Small intestine (tissue), 16 donors: ENCODE measurements at places on chromosomes 16 and 17. TPM values are rescaled to one million over a fixed set of nuclear protein-coding genes. Genes with fewer than 3 reads are reported as not detected.

DNA sequence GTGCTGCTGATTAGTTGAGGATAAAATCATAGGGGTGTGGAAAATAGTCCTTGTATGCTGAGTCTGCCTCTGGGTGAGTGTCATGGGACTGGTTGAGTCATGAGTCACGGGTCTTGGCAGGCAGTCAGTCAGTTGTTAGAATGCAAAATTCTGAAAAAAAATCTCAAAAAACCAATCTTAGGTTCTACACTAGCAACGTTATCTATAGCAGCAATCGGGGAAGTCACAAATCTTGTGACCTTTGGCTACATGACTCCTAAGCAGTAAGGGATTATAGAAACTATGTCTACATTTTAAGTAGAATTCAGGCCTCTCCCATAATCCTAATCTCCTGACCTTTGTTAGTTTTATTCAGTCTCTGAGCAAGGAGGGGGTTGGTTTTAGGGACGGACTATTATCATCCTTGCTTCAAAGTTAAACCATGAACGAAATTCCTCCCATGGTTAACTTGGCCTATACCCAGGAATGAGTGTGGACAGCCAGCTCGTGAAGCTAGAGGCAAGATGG lies 18.0 kb upstream of the PMFBP1 start:
- DNase-seq: no peak

DNA sequence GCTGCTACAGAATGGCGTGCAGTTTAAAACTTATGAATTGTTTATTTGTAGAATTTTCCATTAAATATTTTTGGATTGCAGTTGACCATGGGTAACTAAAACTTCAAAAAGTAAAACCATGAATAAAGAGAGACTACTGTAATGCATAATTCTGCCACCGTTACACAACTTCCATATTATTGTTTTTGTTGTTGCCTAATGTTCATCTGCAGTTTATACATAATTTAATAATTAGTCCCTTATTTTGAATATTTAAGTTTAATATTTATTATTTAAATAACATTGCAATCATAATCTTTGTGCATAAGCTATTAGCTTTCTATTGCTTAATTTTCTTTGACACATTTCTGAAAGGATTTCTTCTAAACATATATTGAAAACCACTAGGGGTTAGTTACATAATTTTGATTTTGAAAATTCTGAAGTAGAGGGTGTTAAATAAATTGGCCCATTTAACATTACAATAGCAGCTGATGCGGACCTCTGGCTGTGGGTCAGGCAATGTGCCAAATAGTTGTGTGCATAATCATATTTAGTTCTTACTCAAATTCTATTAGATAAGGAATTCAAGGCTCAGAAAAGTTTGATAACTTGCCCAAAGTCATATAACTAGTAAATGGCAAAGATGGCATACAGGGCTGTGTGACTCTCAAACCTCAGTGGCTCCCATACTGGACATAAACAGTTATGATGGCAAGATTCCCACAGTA lies 31.1 kb downstream of the PPM1E start:
- DNase-seq: peak; percentile 19

- DNase-seq: peak; percentile 64
Measured at GRCh38 chr17:7235693-7236665, 1.7 kb upstream of the DVL2 start.

GRCh38 chr16:3637371-3637923 lies 17.0 kb upstream of the DNASE1 start:
- peak; percentile 88 for DNase-seq

GRCh38 chr16:88298181-88298832 lies 84.5 kb upstream of the ZNF469 start:
- DNase-seq: no peak

- peak; percentile 35 for DNase-seq
Measured at GRCh38 chr17:62626719-62627218, 701 bp upstream of the MRC2 start.

DNA sequence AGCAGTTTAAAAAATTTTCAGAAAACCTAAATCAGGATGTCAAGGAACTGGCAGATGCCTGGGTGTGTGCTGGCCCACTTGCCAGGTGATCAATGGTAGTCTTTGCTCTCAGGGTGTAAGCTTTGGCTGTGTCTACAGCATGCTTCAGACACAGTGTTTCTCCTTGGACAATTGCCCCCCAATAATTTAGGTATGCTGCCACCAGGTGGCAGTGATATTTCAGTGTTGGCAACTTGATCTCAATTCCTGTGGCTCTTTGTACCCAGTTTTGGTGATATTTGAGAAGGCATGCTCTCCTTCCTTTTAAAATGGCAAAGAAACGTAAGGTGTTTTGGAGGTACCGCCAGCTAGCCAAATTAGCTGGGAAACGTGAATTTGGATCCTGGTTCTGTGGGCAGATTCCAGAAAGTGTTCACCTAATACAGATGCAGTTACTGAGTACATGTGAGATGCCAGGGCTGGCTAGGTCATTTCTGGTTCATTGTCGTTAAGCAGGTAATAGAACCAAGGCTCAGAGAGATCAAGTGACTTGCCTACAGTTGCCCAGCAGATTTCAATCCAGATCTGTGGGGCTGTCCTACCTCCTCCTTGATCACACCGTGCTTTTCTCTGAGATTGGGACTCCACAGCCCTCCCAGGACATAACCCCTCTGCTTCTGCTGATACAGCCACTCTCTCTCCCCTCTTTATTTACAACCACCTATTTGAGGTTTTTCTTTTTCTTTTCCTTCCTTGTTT lies 155.6 kb upstream of the PLCG2 start:
- peak; percentile 63 for DNase-seq

DNA sequence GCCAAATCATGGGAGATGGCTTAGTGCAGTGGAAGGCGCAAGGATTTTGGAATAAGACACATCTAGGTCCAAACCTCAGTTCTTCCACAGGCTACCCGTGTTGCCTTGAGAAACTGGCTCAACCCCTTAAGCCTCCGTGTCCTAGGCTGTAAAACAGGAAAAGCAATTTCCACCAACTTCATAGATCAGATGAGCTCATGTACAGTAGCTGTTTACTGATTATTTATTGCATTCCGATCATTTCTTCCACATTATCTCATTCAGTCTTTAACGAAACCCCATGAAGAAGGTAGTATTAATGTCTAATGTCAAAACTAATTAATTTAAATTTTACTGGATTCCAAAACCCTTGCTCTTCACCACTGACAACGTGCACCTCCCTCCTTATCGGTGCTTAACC lies 231.6 kb downstream of the GRIN2A start:
- no peak for DNase-seq

DNA sequence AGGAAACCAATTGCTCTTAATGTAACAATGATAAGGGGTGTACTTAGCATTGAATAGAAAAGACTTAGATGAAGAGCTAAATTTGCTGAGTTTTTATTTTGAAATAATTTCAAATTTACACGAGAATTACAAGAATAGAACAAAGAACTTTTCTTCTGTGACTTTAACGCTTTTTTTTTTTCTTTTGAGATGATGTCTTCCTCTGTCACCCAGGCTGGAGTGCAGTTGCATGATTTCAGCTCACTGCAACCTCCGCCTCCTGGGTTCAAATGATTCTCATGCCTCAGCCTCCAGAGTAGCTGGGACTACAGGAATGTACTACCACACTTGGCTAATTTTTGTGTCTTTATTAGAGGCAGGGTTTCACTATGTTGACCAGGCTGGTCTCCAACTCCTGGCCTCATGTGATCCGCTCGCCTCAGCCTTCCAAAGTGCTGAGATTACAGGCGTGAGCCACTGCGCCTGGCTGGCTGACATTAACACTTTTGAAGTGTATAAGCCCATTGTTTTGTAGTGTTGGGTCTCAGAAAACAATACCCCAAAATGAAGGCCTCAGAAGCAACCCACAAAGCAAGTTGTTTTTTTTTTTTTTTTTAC lies 2.1 kb downstream of the TEN1 start:
- DNase-seq: no peak

GRCh38 chr17:27318228-27318627 lies 24.3 kb downstream of the WSB1 start:
- no peak for DNase-seq

GRCh38 chr17:80025140-80025539 lies 10.5 kb downstream of the TBC1D16 start:
- peak; percentile 43 for DNase-seq

DNA sequence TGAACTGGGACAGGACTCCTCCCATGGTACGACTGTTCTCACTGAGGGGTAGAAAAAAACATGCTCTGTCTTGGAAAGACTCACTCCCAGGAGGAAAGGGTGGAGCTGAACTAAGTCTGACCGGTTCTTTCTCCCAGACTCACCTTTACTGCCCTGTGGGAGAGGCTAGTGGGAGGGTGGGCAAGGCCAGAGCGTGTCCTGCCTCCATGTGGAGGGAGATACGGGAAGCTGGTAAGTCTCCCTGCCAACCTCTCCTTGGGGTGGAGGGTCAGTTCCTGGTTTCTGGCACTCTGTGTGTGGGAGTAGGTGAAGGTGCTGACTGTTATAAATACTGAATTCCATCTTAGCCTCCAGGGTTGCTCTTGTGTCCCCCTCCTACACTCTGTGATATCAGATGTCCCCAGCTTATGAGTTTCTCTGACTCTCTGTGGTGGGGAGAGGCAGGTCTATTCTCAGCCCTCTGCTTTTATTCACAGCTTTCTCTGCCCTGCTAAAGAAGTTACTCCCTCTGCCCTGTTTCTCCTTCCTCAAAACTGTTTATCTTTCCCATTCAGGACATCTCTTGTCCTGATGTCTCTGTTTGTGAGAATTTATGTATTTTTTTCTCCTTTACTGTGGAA lies 26.9 kb upstream of the FAM20A start:
- DNase-seq: peak; percentile 34

GRCh38 chr16:86500708-86501510 lies 9.4 kb upstream of the FOXF1 start:
- no peak for DNase-seq

DNA sequence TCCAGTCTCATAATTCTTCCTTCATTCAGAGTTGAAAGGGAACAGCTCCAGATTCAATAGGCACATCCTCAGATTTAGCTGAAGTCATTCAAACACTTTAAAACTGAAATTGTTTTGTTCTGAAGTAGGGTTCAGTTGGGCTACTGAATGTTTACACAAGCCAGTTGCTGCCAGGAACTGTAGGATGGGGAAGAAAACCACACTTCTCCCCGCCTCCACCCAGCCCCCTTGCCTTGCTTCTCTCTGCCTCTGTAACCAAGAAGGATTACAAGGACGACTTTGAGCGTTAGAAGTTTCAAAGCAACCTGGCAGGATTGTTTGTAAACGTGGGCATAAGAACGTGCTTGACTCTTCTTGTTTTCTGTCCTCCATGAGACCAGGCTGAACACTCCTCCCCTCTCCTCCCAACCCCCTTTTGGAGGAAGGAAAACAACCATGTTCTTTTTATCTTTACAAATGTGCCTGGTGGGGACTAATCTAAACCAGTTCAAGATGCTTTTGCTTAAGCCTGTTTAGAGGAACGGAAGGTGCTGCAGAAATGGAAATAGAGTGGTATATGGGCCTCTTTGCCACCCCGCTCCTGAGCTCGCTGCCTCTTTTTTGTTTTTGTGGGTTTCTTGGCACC lies 287.9 kb downstream of the FTO start:
- DNase-seq: no peak

- no peak for DNase-seq
Measured at GRCh38 chr16:67438824-67439393, 8.0 kb downstream of the HSD11B2 start.

DNA sequence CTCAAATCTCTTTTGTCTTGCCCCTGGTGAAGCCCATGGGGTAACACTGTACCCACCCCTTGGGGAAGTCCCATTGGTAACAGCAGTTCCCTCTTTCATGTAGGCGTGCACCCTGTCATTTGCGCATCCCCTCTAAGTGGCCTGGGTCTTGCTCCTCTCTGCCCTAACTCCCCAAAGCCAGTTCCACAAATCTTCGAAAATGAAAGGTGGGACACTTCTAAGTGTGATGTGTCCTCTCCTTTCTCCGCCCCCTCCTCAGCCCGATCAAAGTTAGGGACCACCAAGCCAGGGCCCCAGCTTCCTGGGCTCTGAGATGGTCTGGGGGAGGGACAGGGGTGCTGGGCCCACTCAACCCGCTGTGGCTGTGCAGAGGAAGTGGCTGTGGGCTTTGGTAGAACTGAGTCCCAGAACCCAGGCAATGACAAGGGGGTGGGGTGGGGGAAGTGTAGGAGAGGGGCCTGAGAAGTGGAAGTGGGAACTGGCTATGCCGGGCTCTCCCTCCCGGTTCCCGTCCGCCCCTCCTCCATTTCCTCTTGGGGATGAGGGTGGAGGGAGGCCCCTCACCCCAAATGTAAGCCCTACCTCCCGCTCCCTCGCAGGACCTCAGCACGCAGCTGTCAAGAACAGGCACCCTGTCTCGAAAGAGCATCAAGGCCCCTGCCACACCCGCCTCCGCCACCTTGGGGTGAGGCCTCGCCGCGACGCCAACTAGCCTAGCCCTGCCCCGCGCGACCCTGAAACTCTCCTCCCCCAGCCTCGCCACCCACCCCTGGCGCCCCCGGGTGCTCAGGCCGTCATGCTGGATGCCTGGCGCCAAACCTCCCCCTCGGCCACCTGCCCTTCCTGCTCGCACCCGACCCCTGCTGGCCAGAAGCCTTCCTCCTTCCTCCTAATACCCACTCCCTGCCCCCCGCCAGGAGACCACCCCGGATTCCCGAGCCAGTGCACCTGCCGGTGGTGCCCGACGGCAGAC lies 8.7 kb downstream of the ABI3 start:
- DNase-seq: peak; percentile 54

DNA sequence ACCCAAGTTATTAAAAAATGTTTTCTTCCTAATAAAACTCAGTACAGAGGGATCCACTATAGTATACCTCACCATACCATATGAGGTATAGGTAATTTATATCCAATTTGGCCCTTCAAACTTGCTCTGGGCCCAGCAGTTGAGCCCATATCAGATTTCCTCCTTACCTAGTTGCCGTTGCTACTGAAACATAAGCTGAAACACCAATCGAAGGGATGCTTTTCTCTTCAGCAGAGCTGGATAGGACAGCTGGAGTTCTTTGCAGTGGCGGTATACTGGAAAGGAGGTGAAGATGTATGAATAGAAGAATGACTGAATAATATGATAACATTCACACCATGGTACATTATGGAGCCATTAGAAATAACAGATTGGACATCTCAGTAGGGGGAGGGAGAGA lies 42.7 kb downstream of the TNRC6C start:
- DNase-seq: no peak

- DNase-seq: no peak
Measured at GRCh38 chr17:57562184-57562698, 182.9 kb downstream of the CCDC182 start.

GRCh38 chr16:82497139-82497538 lies 129.6 kb upstream of the CDH13 start:
- DNase-seq: no peak

- no peak for DNase-seq
Measured at GRCh38 chr17:34485999-34486398, 93.4 kb upstream of the TMEM132E start.

Gene ABCC11
- polyA plus RNA-seq: 0.22 TPM

Gene GLG1
- polyA plus RNA-seq: 42.9 TPM

Gene KRT14
- not detected for polyA plus RNA-seq

Gene CA5A
- not detected for polyA plus RNA-seq

Gene CMTM2
- not detected for polyA plus RNA-seq

Gene ACSM2A
- polyA plus RNA-seq: not detected

Gene PHOSPHO1
- 0.92 TPM for polyA plus RNA-seq

Gene SCARF1
- 10.0 TPM for polyA plus RNA-seq
